ENCODE measurements at places on chromosomes 7 and 10. TPM values are rescaled to one million over a fixed set of nuclear protein-coding genes. Genes with fewer than 3 reads are reported as not detected.

The ZYX gene
- 57.8 TPM for polyA plus RNA-seq

The OR6B1 gene
- not detected for polyA plus RNA-seq

The MUC12 gene
- polyA plus RNA-seq = 4.5 TPM

The ELOVL3 gene
- not detected for polyA plus RNA-seq

The RAMP3 gene
- polyA plus RNA-seq = not detected

The FMC1 gene
- 58.0 TPM for polyA plus RNA-seq

The PON1 gene
- polyA plus RNA-seq = not detected
